ENCODE measurements at places on chromosomes 11 and 22. TPM values are rescaled to one million over a fixed set of nuclear protein-coding genes. Genes with fewer than 3 reads are reported as not detected.

- peaks cover 6% of the 10 kb centered on the region for H3K27me3 ChIP-seq
- peaks cover 13% of the 10 kb centered on the region for H3K4me1 ChIP-seq
- H3K4me3 ChIP-seq = no peak overlapping the region
- no peaks in the 10 kb centered on the region for H3K36me3 ChIP-seq
- H3K27ac ChIP-seq = no peak overlapping the region
Observed at GRCh38 chr22:32527756-32528155, 53.1 kb downstream of the FBXO7 start.

DNA sequence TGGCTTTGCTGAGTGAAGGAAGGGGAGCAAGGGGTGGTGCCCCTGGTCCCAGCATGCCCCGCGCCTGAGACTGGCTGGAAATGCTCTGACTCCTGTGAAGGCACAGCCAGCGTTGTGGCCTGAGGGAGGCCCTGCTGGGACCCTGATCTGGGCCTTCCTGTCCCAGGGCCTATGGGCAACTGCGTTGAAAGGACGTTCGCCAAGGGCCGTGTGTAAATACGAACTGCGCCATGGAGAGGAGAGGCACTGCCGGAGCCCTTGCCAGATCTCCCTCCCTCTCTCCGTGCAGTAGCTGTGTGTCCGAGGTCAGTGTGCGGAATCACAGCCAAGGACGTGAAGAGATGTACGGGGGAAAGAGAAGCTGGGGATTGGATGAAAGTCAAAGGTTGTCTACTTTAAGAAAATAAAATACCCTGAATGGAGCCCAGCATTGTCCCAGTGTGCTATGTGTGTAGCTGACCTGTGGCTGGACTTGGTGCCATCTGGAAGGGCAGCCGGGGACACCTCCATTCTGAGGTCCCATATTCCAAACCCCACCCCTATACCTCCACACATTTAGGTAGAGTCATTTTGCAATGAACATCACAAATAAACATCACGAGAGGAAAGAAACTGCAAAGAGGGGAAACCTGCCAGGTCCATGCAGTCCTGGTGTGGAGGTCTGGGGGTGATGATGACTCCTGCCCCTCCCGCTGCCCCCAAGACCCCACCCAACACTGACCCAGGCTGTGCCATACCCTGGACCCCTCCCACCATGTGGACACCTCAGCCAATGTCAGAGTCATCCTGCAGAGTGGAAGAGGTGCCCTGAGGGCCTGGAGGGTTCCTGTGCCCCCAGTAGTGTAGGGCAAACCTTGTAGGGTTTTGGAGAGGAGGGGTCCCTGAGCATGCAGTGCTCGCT, 16.9 kb downstream of the RSPH14 start:
- H3K4me1 ChIP-seq = peaks cover 1% of the 10 kb centered on the region
- peaks cover 2% of the 10 kb centered on the region for H3K27me3 ChIP-seq
- H3K27ac ChIP-seq = no peak overlapping the region
- peaks cover 6% of the 10 kb centered on the region for H3K36me3 ChIP-seq

DNA sequence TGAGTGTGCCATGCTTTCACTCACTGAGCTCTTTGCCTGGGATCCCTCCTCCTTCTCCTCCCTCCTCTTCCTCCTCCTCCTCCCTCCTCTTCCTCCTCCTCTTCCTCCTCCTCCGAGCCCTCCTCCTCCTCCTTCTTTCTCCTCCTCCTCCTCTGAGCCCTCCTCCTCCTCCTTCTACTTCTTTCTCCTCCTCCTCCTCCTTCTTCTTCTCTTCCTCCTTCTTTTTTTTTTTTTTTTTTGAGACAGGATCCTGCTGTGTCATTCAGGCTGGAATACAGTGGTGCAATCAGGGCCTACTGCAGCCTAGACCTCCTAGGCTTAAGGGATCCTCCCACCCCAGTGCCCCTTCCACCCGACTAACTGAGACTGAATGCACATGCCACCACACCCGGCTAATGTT, 62.3 kb downstream of the DEUP1 start:
- peaks cover 2% of the 10 kb centered on the region for H3K4me1 ChIP-seq
- H3K27me3 ChIP-seq = no peaks in the 10 kb centered on the region
- no peaks in the 10 kb centered on the region for H3K36me3 ChIP-seq
- no peak overlapping the region for H3K4me3 ChIP-seq

DNA sequence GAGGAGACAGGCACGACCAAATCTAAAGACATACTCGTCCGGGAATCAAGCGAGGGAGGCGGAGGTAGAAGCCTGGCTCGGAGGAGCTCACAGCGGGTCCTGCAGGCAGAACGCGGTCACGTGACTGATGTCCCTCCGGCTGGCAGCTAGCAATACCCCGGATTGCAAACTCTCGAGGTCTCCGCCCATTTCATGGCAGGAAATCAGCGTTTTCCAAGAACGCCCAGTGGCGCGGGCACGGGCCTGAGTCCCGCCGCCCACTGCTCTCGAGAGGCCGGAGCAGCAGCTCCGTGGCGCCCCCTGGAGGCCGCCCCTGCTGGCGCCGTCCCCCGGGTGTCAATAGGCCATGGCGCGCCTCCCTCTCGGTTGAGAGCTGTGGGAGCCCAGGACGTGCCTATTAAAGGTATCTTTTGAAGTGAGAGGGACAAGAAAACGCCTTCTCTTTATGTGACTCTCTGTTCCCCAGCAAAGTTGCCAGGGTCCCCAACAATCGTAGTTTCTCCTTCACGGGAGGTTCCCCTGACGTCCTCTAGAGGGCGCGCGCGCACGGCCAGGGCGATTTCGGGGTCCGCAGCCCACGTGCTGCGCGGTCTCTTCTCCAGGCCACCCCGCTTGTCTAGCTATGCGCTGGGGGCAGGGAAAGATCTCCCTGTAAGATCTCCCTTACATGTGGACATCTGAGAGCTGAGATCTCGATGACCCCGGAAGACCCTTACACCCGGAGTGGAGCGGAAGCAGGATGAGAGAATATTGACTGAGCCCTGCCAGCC, 37.3 kb upstream of the RBFOX2 start:
- H3K4me3 ChIP-seq = peak overlapping the region; percentile 77
- no peaks in the 10 kb centered on the region for H3K36me3 ChIP-seq
- H3K4me1 ChIP-seq = peaks cover 2% of the 10 kb centered on the region
- H3K27me3 ChIP-seq = no peaks in the 10 kb centered on the region
- H3K27ac ChIP-seq = peak overlapping the region; percentile 97

DNA sequence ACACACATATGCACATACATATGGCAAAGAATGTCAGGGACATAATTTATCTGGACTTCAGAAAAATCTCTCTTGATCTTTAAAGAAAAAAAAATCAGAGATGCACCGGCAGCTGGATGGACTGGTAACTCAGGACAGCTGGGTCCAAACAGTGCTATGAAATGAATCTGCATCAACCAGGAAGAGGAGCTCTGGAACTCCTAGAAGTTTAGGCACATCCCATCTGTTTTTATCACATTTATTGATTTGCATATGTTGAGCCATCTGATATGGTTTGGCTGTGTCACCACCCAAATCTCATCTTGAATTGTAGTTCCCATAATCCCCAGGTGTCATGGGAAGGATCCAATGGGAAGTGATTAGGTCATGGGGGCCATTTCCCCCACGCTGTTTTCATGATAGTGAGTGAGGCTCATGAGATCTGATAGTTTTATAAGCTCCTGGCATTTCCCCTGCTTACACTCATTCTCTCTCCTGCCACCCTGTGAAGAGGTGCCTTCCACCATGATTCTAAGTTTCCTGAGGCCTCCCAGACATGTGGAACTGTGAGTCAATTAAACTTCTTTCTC, 87.7 kb upstream of the AKIP1 start:
- DNase-seq = no peak
- H3K36me3 ChIP-seq = no peaks in the 10 kb centered on the region
- no peak overlapping the region for H3K4me3 ChIP-seq
- no peaks in the 10 kb centered on the region for H3K27me3 ChIP-seq

CASP1 gene
- total RNA-seq = not detected

GRCh38 chr11:126060757-126061171, 1.9 kb downstream of the CDON start:
- H3K27ac ChIP-seq = no peak overlapping the region
- H3K4me3 ChIP-seq = peak overlapping the region; percentile 44
- no peak for DNase-seq
- no peaks in the 10 kb centered on the region for H3K27me3 ChIP-seq
